ENCODE measurements at places on chromosomes 1 and 21.

DNA sequence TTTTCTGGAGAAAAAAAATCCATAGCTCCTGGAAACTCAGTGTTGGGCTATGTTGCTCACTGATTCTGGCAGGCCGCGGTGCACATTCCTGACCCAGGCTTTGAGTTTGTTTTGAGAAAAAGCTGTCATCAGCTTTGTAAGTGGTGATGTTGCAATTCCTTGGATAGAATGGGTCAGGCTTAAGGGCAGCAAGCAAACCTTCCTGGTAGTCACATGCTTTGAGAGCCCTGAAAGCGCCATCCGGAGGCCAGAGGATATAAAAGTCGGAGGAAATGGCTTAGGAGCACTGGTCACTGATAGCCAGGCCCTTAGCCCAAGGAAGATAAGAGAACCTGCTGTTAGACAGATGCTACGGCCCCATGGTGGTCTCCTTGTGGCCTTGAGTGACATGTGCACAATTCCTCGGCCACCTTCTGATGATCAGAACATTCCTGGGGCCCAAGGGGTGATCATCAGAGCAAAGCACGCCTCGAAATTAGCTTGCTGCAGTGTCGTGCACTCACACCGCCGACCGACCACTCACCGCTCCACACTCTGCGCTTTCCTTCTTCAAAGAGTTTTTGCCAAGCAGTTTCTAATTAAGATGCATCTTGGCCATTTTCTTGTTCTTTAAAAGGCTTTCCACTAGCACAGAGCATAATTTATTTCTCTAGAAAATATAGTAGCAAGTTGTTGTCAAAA, 78.6 kb downstream of the MAN1C1 start:
- no peak for DNase-seq

DNA sequence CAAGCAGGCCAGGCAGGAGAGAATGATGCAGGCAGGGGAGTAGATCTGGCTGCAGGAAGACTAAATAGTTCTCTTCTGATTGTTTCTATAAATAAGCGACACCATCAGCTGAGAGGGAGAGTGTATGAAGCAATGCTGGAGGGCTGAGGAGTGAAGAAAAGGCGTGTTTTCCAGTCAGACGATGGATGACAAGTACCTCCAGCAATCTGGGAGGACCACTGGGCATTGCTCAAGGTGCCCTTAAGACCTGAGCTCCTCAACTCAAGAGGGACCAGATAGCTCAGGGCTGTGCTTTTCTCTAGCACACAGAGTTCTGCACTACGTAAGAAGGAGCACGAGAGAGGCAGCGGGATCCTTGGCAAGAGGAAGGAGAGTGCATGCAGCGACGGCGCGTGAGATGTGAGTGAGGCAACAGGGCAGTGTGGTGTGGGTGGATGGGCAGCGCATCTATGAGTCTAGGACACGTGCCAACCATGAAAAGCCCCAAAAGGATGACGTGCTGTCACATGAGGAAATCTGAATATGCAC, 36.0 kb downstream of the PABPC4 start:
- no peak for DNase-seq

DNA sequence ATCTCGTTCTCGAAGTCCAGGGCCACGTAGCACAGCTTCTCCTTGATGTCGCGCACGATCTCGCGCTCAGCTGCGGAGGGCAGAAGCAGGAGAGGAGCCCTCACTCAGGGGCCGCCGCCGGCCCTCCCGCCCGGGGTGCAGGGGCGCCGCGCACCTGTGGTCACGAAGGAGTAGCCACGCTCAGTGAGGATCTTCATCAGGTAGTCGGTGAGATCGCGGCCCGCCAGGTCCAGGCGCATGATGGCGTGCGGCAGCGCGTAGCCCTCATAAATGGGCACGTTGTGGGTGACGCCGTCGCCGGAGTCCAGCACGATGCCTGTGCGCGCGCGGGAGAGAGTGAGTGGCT, 1.8 kb downstream of the ACTA1 start:
- DNase-seq = no peak

DNA sequence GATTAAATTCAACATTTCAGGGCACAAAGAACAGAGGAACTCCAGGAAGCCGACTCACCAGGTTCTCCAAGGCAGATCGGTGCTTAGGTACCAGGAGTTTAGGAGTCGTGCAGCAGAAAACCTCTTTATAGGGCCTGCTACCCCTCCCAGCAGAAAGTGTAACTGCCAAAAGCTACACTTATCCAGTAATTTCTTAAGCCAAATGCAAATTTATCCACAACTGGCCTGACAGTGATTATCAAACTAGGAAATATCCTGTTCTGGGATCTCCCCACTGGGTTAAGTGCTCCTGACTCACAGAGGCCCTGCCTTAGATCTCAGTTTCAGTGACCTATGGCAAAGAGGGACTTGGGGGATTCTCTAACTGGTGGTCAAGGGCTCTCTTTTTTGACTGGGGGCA, at the start of gene SPRR2F:
Gene SPRR2F, minus strand, starts transcription at position 101 of the 400 bp plus-strand sequence. CDS start 783 bp downstream, outside the sequence.
- DNase-seq = no peak

DNA sequence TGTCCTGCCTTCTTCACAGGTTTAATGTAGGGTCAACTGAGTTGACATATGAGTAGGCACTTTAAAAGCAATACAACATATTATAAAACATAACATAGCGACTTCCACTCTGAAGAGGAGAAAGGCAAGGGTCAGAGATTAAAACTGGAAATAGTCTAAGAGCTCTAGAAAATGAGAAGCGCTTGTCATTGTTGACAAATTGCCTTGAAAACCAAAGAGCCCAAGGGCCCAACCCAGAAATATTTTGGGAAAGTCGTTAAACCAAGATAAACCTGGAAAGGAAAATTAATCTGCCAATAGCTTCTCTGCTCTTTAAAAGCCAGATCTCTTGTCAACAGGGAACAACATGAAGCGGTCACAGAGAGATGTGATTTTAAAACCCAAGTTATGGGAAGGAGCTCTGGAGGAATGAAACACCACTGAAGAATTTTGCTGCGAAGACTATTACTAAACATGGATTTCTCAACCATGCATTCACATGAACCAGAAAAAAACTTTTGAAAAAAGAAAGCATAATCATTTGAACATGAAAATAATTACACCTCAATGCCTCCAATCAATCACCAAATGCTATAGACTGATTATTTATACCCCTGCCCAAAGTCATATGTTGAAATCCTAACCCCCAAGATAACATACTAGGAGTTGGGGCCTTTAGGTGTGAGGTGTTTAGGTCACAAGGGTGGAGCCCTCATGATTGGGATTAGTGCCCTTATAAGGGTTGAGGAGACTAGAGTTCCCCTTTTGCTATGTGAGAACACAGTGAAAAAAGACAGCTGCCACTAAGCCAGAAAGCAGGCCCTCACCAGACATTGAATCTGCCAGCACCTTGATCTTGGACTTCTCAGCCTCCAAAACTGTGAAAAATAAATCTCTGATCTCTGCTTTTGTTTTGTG, 33.0 kb upstream of the MTF1 start:
- no peak for DNase-seq

- no peak for DNase-seq
These were observed 53.9 kb downstream of the PDE9A start for GRCh38 chr21:42707207-42707830.

GRCh38 chr1:143665606-143666005, 306.2 kb downstream of the FAM72C start:
- no peak for DNase-seq

DNA sequence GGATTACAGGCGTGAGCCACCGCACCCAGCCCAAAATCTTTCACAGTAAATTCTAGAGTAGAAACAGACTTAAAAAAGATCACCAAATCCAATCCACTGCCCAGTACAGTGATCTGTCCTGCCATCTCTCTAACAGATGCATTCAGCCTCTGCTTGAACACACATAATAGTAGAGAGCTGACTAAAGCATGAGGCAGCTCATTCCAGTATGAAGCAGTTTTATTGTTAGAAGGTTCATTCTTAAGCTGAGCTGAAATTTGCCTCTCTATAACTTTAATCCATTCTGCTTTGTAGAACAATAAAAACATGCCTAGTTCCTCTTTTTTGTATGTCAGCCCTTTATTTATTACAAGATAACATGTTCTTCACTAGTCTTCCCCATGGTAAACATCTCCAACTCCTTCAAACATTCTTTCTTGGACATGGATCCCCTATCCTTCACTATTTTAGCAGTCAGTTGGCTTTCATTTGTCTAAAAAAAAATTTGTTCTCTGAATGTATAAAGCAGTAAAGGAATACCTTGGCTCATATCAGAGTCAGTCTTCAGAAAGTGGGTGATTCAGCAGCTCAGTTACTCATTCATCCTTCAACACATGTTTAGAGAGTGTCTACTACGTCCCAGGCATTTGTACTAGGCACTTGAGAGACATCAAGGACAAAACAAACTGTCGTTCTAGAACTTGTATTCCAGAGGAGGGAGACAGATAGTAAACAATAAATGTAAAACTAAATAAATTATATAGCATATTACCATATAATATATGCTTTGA, 10.7 kb upstream of the PTBP2 start:
- no peak for DNase-seq

- DNase-seq = no peak
These were observed 37.6 kb upstream of the LDLRAP1 start for GRCh38 chr1:25505656-25506385.

- no peak for DNase-seq
These were observed 891 bp downstream of the HMGN1 start for GRCh38 chr21:39348040-39348354.

DNA sequence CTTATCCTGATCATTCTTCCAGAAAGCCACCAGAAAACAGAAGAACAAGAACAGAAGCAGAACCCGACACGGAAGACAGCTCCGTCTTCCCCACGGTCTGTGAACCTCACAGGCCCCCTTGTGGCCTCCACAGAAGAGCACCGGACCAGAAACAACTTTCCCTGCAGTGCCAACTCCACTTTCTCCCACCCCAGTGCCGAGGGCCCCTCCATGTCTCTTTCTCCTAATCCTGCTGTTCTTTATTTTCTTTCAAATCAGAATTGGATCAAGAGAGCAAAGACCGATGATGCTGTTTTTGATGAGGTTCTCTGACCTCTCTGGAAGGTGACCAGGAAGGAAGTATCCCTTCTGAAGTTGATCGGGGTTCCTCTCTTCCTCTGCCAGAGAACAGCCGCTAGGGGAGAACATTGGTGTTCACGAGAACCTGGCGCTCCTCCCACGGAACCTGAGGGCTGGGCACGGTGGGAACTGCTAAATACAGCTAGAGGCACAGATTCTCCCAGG, 58.9 kb upstream of the CTTNBP2NL start:
- no peak for DNase-seq

GRCh38 chr1:9589144-9589718, 520 bp downstream of the TMEM201 start:
- no peak for DNase-seq

DNA sequence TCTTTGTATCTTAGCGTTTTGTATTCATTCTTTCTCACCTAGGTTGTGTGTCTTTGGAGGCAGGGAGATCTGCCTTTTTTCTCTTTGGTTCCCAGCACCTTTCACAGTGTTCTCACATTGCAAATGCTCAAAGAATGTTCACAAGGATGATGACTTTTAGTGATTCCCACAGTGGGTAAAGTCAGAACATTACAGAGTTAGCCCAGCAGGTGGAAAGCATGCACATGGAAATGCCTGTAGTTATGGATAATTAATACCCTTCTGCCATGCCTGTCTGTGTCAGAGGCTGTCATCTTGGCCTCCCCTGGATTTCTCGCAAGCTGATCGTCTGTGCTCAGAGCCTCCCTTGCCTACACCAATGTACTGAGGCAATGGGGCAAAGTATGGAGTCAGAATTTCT, 458.9 kb downstream of the LMO4 start:
- no peak for DNase-seq

DNA sequence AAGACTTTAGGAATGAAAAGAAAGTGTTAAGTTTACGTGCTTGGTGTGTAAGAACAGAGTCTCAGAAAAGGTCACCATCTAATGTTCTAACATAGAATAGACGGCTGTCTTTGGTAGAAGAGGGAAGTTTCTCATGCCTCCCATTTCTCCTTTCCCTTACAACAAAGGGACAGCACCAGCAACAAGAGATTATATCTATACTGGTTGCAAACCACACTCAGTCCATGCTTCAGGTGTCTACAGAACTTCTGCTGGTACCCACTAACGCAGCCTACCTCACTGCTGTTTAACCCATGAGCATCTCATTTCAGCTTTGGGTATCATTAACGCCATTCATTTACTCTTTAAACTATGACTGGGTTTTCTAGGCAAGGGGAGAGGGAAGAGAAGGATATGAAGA, 9.2 kb upstream of the ITPKB start:
- no peak for DNase-seq

- DNase-seq = no peak
These were observed 200.0 kb downstream of the SETD4 start for GRCh38 chr21:35860189-35860869.

GRCh38 chr1:41387667-41388091, 26.4 kb downstream of the FOXO6 start:
- DNase-seq = no peak

GRCh38 chr1:241838897-241839296, 9.1 kb upstream of the EXO1 start:
- no peak for DNase-seq

GRCh38 chr1:27448982-27449381, 41.0 kb downstream of the WASF2 start:
- no peak for DNase-seq

DNA sequence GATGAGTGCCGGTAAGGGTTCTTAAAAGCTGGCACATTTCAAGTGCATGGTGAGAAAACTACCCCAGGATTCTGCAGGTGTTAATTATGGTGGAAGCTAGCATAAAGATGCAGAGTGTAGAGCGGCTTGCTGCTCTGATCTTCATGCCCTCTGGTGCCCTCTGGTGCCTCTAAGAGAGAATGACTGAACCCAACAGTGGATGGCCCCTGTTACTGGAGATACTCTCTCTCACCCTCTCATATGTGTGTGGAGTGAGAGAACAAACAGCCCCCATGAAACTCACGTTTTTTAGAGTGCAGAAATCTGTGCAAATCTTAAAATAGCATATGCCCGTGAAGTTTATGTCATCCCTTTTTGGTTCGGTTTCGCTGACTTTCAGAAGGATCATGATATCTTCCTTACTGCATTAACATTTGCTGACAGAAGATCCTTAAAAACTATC, 90.0 kb downstream of the GRIK1 start:
- DNase-seq = no peak

- DNase-seq = no peak
These were observed 545.6 kb downstream of the AJAP1 start for GRCh38 chr1:5200006-5200405.

DNA sequence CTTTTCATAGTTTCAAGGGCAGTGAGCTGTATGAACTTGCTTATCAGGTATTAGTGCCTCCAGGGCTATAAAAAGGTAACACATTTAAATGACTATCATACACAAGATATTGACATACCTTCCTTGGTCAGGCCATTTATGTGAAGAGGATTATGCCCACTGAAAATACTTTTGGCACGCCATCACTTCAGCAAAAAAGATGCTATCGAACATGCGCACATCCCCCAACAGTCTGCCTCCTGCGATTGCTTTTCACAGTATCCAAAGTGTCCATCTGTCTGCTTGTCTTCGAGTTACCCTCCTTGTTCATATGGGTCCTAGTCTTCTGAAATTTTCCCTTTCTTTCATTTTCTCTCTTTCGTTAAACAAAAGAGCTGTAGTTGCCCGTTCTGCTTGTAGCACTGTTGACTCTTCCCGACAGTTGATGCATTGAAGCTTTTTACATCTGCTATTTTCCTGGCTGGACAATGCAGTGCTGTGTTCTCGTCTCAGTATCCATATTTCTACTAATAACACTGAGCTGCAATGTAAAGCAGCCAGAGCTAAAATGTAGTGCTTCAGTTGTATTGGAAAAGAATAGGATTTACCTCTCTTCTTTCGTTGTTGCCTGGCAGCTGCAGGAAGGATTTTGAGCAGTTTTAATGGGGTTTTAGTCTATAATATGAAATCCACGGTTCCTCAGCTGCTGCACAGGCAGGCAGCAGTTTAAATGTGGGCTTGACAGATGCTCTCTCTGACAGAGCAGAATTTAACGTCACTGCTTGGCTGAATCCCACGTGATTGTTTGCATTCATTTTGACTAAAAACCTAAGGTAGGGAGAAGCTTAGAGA, at the start of gene B3GALT2:
Gene B3GALT2, minus strand, starts transcription at position 713 of the 831 bp plus-strand sequence. CDS start 5,051 bp downstream, outside the sequence.
- no peak for DNase-seq

All from stimulated activated CD4-positive, alpha-beta T cell treated with anti-CD3 and anti-CD28 coated beads, Interleukin-15, amount 100 ng/mL, for 1 hour (primary cell).